Tongue (tissue), 3 donors: ENCODE measurements at places on chromosomes 2 and 18. TPM values are rescaled to one million over a fixed set of nuclear protein-coding genes. Genes with fewer than 3 reads are reported as not detected.

BCL11A gene
- total RNA-seq, result 19.9 TPM

DNA sequence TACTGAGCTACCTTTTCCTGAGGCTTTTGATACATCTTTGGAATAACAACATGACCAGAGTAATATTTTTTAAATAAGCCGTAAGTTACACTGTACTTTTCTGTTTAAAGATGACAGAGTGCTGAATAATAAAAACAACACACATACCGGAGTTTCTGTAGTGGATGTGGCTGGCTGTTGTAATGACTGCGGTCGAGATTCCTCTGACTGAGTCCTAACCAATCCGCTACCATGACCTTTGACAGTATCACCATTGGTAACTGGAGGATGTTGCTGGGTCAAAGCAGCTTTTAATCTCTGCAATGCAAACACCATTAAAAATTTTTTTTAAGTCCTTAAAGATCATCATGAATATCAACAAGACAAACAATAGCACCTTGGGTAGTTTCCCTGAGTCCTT lies 70.7 kb downstream of the ATF2 start:
- DNase-seq, result no peak

GRCh38 chr2:200962811-200963123 lies 693 bp downstream of the ORC2 start:
- DNase-seq, result no peak

AQP12B gene
- not detected for total RNA-seq
